ENCODE measurements at places on chromosomes 1 and 21.

GRCh38 chr1:119090250-119090649 is 50.2 kb downstream of the WARS2 start:
- no peak for DNase-seq

GRCh38 chr1:89702520-89703045 is 69.7 kb downstream of the LRRC8C start:
- no peak for DNase-seq

DNA sequence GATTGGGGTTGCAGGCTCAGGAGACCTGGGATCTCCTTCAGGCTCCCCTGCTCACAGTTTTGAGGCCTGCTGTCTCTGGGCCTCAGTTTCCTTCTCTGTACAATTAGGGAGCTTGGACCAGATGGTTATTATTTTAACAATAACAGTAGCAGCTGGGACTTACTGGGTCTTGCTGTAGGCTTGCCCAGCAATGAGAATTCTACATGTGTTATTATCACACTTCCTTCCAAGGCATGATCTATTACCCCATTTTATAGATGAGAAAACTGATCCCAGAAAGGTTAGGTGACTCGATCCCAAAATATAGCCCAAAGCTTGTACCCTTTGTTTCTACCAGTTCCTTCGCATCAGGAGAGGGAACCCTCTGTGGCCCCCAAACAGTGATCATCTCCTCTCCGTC is 153.8 kb downstream of the PTPRU start:
- no peak for DNase-seq

GRCh38 chr1:118322331-118322730 is 137.3 kb upstream of the SPAG17 start:
- no peak for DNase-seq

GRCh38 chr1:147214325-147214724 is 10.8 kb downstream of the FMO5 start:
- no peak for DNase-seq

- no peak for DNase-seq
These were observed 7.6 kb downstream of the GPA33 start for GRCh38 chr1:167082511-167083027.

DNA sequence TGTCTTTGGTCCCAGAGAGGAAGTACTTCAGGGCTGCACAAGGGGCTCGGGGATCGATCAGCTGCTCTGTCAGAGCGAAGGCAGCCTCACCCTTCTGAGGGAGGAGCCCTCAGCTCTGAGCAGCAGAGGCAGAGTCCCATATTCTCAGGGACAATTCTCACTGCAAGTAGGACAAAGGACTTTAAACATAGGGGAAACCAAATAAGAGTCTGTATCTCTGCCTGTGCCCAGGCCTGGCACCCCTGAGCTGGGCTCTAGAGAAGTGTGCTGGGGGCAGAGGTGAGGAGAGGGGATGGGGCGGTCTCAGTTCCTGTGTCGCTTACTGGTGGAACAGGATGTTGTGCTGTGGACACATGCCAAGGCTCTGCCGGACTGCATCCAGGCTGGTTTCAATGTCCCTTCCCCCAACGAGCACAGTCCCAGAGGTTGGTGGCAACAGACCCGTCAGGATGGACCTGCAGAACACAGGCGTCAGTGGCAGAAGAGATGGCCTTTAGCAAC is 76.6 kb downstream of the ABCA4 start:
- DNase-seq: no peak

DNA sequence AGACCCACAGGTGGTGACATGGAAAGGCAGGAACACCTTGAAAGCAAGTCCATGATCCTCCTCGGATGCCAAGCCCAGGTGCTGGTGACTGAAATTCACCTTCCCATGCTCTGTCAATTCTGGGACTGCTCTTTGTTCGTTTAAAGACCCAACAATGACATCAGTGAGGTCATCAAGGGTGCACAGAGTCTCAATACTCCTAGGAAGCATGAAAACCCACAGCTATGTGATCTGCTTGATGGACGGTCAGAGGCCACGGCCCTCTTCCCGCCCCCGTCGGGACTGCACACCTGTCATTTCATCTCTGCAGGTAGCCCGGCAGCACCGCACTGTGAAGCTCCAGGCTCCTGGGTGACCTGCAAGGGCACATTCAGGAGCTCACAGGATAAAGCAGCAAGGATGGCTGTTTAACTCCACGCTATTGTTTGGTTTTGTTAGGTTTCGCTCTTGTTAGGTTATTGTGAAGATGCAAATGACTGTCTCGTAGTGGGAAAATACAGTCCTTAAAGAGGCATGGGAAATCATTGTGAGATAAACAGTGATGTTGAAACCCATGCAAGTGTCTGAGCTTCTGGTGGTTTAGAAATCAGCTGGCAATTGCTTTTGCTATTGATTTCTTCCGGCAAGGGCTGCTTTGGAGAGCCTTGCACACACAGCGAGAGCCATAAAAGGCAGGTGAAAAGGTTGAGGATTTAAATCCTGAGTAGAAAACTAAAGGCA is 124.8 kb upstream of the AJAP1 start:
- no peak for DNase-seq

DNA sequence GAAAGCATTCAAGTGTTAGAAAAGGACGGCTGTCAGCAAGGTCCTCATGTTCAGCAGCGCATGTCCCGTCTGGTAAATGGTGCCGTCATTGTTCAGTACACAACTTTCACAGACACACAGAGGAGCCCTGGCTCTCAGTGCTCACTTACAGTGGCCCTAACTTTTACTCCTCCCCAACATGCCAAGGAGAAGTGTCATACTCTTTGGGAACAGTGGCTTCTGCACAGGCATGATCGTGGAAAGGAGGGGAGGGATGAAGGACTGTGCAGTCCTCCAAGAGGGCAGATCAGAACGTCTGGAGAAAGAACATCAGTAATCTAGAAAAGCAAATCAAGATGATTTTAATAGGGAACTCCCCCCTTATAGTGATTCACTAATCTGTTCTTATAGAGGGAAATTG is 3.8 kb upstream of the GRHL3 start:
- DNase-seq: no peak
